ENCODE measurements at places on chromosomes 7 and 10.

- DNase-seq = no peak
These were observed 132.3 kb downstream of the CREB5 start for GRCh38 chr7:28544453-28545117.

DNA sequence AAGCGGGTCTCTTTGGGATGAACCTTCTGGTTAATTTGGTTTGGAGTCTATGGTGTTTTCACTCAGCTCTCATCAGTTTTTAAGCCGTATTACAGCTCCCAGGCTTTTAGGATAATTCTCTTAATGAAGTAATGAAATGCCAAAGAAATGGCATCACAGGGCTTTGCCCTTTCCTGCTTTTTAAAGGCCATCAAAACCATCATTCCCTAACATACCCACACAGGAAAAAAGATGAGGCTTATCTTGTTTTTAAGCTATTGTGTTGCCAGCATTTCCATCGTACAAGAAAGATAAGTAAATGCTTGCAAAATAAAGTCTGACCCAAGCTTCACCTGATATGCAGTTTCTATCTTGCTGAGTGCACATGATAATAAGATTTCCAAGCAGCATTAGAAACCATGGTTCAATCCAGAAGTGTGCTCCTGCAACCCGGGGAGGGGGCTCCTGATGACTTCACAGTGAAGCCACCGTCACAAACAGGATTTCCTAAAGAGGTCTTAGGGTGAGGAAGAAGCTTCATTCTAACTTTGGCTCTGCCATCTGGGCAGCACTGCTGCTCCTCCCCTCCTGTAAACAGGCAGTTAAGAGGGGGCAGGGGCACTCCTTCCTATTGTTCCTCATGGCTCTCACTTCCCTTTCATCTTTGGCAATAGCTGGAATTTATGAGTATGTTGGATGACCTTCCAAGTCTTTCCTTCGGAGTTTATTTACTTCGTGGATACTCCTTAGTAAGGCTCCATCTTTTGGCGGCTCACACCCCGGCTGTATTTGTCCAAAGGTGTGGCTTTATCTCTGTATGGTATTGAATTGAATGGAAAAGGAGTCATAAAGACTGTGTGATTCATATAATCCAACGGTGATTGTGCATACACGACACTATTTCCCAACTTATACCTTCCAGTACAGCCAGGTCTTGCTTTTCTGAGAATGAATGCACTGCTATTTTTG lies 55.2 kb upstream of the FAM133B start:
- no peak for DNase-seq

DNA sequence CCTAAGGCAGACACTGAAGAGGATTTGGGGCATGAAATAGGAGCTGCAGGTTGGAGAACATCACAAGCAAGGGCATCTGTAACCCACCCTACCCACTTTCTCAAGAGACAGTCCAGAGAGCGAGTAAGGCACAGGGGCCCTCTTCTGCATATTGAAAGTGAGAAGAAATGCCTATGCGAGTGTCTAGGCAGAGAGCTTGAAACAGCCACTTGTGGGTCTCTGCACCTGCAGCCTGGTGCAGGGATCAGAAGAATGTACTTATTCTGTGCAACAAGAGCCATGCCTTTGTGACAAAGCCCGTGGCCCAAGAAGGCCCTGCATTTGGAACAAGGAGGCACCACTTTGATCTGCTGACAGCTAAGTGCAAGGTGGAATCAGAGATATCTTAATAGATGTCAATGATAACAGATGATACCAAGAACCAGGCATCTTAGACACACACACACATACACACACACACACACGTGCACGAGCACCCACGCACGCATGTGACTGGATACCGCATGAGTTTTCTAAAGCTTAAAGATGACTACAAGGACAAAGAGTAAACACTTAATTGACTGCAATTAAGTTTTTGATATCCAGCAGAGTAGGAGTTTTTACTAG lies 89.3 kb downstream of the NPSR1 start:
- no peak for DNase-seq

DNA sequence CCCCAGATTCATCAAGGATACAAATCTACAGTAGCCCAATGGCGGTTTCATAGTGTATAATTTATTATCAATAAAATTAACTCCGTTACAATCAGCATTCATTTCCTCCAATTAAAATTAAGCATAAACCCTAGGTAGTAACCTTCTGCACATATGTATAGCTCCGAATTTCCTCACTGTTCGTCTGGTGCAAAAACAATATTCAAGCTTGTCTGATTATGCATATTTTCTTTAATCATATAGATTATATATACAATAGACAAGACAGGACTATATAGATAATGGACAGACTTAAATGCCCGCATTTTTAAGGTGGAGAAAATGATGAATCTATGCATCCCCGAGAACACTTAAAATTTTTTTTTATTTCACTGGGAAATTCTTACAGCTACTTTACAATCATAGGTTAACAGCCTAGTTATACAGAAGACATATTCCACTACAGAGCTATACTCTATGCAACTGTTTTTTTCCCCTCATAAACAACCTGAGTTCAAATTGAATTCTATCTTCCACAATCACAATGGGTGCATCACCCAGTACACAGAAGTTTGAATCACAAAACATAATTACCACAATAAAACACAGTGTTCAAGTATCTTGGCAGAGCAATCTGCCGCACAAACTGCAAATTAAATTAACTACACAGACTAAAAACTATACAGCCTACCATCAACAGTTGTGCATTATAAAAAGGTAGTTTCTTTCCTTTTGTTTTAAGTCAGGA lies 2.6 kb downstream of the HOXA9 start:
- DNase-seq = no peak

Measured in ovary (tissue), 10 donors.